Nephron progenitor cell (in vitro differentiated cells): ENCODE measurements at places on chromosomes 13 and 19.

DNA sequence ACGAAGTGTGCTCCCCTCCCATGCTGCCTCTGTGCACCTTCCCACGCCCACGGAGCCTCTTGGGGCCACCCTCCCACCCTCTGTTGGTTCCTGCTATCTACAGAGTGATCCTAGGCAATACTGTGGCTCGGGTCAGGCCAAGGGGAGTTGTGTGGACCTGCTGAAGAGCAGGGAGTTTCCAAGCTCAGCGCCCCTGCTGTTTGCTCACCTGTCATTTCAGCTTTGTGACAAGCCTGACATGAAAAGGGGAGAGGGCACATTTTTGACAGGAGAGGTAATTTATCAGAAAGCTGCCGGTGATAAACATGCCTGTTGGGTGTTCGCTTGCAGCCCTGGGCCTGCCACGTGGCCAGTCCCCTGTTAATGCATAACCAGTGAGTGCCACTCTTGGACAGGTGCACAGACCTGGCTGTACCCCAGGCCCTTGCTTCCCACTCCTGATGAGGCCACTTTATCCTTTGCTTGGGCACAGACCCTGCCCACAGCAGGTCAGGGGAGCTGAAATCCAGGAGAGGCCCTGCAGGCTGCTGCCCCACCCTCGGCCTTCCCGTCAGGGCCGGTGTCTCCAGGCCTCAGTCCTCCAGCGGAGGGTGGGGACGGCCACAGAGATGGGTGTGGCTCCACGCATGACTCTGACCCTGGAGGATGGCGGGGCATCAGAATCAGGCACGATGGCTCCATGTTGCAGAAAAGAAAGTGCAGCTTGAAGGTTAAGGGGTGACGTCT, 201.5 kb upstream of the GPR12 start:
- DNase-seq = no peak

GRCh38 chr19:6995054-6995453, 26.2 kb downstream of the MBD3L2B start:
- no peak for DNase-seq

DNA sequence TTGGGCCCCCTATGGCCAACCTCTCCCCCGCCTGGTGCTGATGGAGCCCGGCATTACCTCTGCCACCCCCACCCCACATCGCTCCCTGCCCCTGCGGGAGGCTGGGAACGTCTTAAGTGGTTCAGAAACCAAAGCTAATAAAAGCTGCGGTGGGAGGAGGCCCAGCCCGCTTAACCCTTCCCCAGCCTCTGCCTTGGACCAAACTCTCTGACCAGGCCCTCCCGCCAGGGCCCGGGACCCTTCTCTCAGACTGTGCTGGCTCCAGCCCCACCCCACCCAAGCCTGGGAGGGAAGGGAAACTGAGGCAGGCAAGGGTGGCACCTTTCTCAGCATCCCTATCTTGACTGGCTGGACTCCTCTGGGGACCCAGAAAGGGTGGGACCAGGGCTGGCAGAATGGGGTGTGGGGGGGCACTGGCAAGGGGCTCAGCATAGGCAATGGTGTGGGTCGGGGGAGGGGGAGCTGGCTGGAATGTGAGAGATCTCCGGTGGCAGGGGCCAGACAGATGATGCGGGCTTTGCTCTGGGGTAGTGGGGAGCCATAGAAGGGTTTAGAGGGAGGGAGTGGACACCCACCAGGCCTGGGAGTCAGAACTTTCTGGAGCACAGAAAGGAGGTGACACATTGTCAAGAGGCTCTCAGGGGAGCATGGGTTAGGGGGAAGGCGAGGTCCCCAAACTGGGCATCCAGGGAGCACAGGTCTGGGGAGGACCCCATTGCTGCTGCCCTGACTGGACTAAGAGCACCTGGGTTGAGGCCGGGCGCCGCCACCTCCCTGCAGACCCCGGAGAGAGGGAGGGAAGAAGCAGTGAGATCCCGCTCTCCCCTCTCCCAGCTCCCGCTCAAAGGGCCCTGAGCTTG, 21.9 kb downstream of the SMIM24 start:
- DNase-seq = no peak

- DNase-seq = no peak
Observed at GRCh38 chr13:35770756-35771297, 294.3 kb upstream of the MAB21L1 start.

GRCh38 chr13:38582133-38582532, 104.7 kb upstream of the FREM2 start:
- peak; percentile 12 for DNase-seq
